ENCODE measurements at places on chromosomes 3 and 15.

DNA sequence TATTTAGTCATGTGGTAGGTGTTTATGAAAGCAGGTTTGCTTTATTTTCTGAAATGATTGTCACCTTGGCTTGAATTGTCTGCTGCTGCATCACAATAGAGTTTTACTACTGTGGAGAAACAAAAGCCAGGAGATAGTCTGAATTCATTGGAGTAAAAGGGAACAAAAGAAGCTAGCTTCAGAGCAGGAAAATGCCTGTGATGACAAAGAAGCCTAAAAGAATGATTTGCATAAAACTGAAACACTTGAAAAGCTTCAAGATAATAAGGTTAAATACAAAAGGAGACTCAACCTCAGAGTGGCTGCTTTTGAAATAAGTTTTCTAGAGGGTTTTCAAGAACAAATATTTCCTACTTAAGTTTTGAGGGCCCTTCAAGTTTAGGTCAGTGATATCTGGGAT is 138.3 kb downstream of the PTPRG start:
- no peak for DNase-seq

DNA sequence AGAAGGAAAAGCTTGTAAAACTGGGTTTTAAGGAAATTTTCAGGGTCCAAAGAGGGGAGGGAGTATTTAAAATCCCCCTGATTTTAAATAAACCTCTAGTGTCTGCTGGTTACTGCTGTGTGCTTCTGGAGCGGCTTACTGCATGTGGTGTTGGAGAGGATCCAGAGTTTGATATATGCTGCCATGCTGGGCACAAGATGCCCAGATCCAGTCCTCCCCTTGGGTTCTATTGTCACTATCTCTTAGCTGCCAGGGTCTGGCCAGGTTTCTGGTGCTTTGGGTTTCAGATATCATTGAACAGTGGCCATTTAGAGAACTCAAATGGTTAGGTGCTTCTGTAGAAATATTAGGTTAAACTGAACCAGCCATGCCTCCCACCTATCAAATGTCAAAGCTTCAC is 27.5 kb downstream of the MINAR1 start:
- no peak for DNase-seq

DNA sequence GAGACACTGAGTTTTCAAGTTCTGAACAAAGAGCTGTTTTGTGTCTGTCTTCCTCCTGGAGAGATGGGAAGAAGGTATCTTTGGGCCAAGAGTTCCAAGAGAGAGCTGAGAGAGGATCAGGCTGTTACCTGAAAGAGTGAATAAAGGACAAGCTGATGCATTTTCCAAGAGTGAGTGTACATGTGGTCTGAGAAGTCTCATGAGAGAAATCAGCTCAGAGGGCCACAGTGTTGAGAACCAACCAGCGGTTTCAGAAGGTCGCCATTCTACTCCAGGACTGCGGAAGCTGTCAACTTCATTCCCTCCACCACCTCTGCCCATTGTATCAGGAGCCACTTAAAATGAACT is 42.7 kb upstream of the PPP2R3A start:
- no peak for DNase-seq

GRCh38 chr15:72515591-72516389 is 41.7 kb downstream of the ARIH1 start:
- DNase-seq, result no peak

DNA sequence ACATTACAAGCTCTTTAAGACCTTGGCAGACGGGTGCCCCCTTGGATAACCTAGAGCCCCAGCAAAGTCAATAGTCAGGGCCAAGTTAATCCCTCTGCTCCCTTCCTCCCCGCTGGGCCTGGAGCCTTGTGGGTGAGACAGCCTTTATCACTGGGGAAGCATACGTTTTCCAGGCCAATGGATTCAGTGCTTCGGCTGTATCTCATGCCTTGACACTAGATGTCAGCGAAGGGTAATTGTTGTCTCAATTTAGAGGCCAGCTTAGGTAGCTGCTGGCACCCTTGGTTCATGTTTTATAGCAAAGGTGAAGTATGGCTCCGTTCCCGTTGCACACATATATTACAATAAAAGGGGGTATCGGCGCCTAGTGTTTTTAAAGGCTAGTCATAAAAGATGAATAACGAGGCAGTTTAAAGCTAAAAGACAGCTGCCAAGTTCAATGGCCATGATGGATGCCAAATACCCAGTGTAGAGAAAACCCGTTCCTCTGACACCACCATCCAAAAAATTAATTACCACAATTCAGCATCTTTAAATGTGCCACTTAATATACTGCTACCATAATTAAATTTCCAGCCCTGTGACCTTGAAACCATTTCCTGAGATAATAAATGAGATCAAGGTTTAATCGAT is 52.3 kb upstream of the BNIP2 start:
- peak; percentile 60 for DNase-seq

DNA sequence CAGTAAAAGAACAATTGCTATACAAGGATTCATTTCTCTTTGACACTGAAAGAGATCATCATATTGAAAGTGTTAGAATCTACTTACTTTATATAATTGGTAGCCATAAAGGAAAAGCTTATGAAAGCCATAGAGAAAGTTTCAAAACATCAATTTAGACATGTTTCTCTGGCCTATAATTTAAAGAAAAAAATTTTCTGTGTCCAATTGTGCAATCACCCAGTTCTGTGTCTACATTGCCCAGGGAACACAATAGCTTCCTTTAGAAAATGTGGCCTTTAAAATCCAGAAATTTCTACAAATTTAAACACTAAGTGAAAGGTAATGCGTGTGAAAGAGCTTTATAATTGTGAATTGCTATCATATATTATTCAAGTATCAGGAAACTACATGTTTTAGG is 259.2 kb downstream of the GBE1 start:
- no peak for DNase-seq

DNA sequence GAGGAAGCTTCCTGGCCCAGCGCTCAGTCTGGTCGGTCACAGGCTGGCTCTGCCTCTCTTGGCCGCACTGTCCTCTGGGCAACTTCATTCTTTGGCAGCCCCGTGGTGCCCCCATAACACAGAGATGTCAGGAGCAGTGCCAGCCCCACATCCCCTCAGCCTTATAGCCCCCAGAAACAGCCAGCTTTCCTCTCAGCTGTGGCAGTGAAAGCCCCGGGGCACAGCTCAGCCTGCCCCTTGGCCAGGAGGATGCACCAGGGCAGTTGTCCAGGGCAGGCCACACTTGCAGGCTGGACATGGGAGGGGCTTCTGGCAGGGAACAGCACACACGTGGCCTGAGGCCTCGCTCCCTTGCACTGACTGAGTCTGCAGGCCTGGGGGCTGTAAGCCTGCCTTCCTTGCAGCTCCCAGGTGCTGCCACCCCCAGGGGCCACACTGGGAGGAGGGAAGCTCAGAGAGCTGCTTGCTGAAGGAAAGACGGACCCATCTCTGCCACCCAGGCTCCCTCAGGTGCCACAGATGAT is 10.3 kb upstream of the RHO start:
- DNase-seq, result no peak

DNA sequence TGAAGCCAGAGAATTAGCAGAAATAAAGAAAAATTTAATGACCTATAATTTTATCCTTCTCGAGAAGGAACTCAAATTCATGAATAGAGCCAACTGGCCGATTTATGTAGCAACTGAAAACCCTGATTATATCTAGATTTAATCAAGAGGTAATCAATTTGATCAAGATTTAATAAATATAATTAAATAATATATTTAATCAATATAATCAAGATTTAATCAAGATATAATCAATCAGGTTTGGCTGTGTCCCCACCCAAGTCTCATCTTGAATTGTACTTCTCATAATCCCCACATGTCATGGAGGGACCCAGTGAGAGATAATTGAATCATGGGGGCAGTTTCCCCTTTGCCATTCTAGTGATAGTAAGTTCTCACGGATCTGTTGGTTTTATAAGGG is 181.2 kb upstream of the CDIN1 start:
- no peak for DNase-seq

- DNase-seq, result no peak
Measured at GRCh38 chr3:99882436-99883137, 64.9 kb downstream of the CMSS1 start.

DNA sequence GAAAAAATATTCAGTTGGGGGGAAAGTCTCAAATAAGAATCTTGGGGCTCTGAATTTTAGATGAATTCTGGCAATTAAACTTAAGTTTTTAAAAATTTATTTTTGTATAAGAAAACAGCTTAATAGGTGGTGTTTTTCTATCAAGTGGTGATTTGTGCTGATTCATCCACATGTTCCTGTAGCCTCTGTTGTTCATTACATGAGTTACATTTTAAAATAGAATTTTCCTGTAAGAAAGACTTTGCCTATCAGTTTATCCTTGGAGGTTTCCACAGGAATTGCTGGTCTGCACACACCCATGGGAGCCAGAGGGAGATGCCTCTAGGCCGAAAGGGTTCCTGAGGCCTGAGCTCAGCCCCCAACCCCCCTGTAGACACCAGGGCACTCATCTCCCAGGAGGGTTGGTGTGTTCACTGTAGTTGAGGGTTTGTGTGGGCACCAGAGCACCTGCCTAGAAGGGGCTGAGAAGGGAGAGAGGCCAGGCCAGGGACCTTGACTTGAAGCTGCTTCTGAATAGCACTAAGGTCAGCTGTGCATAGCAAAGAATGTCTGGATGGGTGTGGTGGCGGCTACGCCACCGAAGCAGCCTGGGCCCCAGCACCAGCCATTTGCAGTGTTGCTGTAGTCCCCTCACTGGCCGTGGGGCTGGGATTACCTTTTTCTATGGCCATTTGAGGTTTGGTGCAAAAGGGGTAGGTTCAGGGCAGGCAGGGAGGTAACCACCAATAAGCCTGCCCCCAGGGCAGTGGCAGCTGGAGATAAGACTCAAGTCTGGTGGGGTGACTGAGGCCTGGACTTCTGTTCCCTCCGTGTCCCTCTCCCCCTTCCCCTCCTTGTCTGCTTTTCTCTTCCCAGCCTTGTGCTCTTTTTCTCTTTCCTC is 11.9 kb downstream of the DNAJA4 start:
- DNase-seq, result no peak

GRCh38 chr15:31377030-31377429 is 50.4 kb downstream of the KLF13 start:
- no peak for DNase-seq

DNA sequence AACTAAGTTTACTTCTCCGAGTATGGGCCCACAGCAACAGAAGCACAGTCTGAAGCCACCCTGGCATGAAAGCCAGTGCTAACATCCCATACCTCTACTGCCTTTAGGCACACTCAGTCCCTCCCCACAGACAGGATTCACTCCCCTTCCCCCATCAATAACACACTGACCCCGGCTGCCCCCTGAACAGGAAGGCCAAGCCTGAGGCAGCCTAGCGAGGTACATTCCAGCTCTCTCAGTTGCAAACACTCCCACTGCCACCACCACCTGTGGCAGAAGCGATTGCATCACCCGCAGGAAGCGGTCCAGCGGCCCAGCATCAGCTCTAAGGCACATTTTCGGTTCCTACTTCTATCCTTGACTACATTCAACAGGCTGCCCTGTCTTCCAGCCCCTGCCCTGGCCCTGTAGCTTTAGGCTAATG is 7.0 kb upstream of the BMF start:
- DNase-seq, result no peak

- DNase-seq, result peak; percentile 9
Measured at GRCh38 chr15:46502667-46503066, 867.8 kb downstream of the SQOR start.

DNA sequence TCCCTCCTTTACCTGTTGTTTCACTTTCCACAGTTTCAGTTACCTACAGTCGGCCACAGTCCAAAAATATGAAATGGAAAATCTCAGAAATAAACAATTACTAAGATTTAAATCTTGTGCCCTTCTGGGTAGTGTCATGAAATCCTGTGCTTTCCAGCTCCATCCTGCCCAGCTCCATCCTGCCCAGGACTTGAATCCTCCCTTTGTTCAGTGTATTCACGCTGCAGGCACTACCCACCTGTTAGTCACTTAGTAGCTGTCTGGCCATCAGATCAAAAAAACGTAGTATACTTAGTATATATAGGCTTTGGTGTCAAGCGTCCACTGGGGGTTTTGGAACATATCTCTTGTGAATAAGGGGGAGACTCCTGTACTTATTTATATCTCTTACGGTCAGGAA is 329.0 kb upstream of the SEMA6D start:
- DNase-seq, result no peak

DNA sequence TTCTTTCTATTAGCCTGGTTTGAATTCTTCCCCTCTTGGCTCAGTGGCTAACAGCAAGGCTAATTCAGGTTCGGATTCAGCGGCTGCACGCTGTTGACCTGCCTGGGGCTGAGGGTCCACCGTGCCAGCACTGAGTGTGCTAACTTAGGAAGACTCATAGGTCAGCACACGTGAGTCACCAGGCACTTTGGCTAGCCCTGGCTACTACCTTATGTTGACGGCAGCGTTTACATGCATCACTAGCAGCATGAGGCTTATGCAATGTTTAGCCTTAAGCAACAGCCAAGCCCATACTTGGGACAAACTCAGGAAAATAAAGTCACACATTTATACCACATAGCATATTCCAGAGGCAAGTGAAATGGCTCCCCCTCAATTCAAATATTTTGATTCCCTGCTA is 137.7 kb downstream of the RAB11A start:
- peak; percentile 9 for DNase-seq

DNA sequence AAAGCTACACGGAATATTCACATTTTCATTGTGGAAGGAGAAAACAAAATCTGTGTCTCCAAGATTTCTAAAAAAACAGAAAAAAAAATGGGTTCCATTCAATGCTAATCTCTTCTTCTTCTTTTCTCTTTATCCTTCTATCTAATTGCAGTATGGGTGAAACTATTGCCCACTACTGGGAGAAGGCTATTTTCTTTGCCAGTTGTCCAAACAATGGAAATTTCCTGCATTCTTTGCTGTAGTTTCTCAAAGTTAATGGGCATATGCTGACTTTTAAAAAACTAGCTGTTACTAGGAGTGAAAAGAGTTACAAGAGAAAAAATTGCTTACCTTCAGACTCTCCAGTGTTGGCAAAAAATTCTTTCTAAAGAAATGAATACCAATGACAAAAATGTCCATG is 179.3 kb upstream of the ANKRD28 start:
- peak; percentile 44 for DNase-seq

DNA sequence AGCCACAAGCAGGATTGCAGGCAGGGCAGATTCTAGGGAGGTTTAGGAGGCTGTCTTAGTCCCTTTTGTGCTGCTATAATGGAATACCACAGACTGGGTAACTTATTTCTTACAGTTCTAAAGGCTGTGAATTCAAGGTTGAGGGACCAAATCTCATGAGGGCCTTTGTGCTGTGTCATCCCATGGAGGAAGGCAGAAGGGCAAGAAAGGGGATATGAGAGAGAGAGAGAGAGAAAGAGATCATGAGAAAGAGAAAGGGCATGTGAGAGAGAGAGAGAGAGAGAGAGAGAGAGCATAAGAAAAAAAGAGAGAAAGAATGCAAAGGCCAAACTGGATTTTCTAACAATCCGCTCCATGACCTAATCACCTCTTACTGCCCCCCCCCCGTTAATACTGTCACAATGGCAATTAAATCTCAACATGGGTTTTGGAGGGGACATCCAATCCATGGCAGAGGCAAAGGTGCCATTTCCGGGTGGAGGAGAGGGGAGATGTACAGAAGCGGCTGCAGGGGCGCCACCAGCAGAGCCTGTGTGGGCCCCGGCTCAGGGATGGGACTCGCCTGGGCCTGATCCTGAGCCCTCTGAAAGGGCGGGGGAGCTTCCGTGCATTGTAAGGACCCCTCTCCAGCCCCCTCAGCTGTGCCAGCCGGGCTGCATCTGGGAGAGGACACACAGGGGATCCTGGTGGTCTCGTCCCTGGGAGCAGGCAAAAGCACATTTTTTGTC is 20.5 kb downstream of the MRPS11 start:
- no peak for DNase-seq

- DNase-seq, result no peak
Measured at GRCh38 chr15:67835297-67836133, 4.3 kb downstream of the RNU6-1 start.

GRCh38 chr3:117844676-117845075 is 1135.1 kb downstream of the TUSC7 start:
- DNase-seq, result peak; percentile 10

Data from foreskin fibroblast (primary cell).